ENCODE measurements at places on chromosomes 3 and 15.

DNA sequence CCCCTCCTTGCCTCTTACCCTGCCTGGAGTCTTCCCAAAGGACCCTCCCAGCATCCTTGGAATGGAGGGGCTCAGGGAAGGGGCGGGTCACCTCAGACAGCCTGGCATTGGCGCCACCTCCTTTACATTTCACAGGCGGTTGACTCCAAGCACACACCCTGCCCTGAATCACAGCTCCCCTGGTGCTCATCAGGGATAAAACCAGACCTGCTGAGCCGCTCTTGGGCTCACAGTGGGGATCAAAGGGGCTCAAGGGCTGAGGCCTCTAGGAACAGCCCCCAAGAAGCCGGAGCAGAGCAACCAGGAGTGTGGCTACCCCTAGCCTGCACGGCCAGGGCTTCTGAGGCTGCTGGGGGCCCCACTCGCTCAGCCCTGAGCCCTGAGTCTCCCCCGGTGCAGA lies 16.6 kb downstream of the LINGO1 start:
- no peak for DNase-seq

DNA sequence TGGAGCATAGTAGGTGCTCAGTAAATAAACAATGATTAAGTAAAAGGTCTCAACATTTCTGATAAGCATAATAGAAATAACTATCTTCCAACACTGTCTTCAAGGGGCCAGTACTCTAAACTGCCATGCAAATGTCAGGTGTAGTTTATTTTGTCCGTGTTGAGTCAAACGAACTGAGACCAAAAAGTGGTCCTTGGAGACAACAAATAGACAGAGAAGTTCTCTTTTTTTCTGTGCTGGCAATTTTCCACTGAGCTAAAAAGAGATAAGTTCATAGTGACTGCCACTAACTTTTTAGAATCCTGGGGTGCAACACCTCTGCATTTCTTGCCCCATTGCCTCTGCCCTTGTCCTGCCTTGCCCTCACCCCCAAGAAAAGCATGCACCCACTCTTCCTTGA lies 14.7 kb upstream of the MBNL1 start:
- DNase-seq = no peak

GRCh38 chr3:25781758-25782594 lies 1.3 kb downstream of the NGLY1 start:
- no peak for DNase-seq

- no peak for DNase-seq
These were observed 72.1 kb upstream of the TPRG1 start for GRCh38 chr3:189099505-189100290.
